ENCODE measurements at places on chromosomes 5 and 9.

DNA sequence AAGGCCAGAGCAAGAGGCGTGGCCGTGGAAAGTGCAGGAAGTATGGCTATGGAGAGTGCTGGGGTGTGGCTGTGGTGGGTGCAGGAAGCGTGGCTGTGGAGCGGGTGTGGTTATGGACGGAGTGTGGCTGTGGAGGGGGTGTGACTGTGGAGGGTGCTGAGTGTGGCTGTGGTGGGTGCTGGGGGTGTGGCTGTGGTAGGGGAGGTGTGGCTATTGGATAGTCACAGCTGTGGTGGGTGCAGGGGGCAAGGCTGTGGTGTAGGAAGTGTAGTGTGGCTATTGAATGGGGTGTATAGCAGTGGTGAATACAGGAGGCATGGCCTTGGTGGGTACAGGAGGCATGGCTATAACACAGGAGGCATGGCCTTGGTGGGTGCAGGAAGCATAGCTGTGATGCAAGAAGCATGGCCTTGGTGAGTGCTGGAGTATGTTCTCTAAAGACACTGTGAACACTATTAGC is 40.8 kb upstream of the SPATA31C2 start:
- DNase-seq, result no peak

- no peak for DNase-seq
Observed at GRCh38 chr5:179263391-179264052, 81.7 kb downstream of the ADAMTS2 start.

- DNase-seq, result no peak
Observed at GRCh38 chr9:7879551-7880245, 80.1 kb upstream of the DMAC1 start.

DNA sequence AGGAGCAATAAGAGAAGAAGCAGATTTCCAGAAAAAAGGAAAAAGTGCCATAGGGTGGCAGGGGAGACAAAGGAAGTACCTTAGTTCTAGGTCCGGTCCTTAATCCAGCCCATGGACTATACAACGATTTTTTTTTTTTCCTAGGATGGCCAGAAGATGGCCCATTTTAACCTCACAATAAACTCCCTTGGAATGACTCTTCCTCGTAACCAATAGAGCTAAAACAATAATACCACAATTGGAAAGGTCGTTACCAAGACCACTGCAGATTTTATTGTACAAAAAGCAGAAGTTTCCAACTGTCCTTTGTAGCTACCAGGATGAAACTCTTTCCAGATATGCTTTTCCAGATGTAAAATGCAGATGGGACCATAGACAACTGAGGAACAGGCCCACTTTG is 34.4 kb upstream of the SSBP2 start:
- DNase-seq, result no peak

- DNase-seq, result no peak
Observed at GRCh38 chr9:89079391-89079790, 88.1 kb downstream of the S1PR3 start.

DNA sequence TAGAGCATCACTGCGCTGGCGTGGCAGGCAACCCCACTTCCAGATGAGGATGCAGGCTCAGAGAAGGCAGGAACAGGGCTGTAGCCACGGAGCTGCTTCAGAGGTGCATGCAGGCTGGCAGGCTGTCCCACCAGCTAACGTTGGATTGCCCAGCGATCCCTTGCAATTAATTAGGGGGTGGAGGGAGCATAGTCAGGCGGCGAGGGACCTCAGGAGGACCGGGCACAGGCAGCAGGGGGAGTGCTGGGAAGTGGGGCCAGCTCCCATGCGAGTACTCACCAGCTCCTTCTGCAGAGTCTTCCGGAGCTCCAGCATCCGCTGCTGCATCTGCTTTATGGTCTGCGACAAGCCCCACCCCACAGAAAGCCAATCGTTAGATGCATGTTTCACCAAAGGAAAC is 20.3 kb downstream of the ARPC5L start:
- no peak for DNase-seq

GRCh38 chr5:1247811-1248210 is 22.6 kb downstream of the SLC6A18 start:
- DNase-seq, result no peak

- DNase-seq, result no peak
Observed at GRCh38 chr5:112986224-112986623, 9.6 kb downstream of the DCP2 start.

DNA sequence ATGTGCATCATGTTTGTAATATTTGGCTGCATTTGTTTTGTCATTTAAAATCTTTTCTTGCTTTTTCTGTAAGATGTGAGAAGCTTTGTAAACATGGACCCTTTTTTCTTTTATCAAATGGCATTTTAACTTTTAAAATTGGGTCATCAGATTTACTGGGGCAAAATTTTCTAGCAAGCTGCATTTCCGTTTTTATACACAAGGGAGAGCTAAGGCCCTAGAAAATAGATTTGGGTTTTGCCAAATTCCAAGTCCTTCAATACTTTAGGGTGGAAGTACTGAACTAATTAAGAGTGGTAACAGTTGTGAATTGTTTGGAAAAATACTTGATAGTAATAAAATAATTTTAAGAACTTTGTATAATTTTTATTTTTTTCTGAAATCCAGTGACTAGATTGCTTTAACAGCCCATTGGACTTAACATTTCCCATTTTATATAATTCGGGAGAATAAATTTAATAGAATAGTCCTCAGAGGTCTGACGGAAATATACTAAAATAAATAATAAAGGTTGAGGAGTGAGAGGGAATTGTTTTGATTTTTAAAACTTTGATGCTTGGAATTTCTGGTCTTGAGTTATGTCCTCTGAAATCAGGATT is 117.4 kb downstream of the SMARCA2 start:
- no peak for DNase-seq

DNA sequence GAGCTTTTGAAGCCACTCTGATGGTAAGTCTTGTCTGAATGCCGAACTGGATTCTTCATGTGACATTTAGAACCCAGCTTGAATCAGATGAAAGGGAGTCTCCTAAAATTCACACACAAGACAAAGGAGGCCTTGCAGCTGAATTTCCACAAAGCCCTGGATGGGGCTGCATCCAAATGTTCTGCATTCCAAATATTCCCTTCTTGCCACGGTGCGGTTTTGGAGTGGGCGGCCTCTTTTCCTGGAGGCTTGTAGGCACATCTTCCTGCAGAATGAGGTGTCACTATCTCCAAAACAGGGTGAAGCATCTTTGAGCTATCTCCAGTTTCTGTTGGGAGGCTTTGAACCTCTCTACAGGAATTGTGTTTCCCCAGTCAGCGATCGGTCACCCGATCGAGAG is 342.7 kb downstream of the ARHGEF28 start:
- DNase-seq, result no peak

- DNase-seq, result no peak
Observed at GRCh38 chr5:176350416-176350815, 11.1 kb downstream of the KIAA1191 start.

DNA sequence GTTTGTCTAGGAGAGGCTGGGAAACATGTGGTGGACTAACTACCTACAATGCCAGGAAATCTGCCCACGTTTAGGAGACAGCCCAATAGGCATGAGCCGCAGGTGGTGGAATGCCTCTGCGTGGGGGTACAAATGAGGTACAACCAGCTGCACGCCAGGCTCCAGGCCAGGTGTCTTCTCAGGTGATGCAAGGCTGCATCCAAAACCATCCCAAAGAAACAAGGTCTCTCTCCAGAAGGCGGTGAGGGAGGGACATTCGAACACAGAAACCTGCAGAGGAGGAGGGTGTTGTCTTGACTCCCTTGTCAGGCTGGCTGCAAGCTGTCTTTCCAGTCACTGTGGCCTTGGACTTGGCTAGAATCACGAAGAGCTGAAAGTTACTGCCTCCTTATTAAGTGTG is 11.6 kb downstream of the ANKH start:
- DNase-seq, result no peak

- DNase-seq, result no peak
Observed at GRCh38 chr5:110048491-110048890, 358.8 kb downstream of the MAN2A1 start.

GRCh38 chr5:25950681-25951080 is 1087.7 kb downstream of the CDH9 start:
- DNase-seq, result no peak

DNA sequence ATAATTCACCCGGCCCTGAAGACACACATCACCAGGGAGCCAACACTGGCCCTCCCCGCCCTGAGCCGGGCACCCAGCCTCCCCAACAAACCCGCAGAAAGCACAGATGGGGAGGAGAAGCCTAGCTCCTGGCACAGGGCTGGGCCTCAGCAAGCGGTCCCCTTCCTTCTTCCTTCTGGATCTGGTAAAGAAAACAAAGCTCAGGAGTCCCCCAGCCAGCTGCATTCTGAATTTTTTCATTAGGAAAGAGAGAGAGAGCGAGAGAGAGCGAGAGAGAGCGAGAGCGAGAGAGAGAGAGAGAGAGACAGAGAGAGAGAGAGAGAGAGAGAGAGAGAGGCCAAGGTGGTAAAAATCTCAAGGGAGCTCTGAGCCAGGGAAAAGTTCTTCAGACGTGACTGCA is 195.7 kb downstream of the CRB2 start:
- DNase-seq, result no peak

DNA sequence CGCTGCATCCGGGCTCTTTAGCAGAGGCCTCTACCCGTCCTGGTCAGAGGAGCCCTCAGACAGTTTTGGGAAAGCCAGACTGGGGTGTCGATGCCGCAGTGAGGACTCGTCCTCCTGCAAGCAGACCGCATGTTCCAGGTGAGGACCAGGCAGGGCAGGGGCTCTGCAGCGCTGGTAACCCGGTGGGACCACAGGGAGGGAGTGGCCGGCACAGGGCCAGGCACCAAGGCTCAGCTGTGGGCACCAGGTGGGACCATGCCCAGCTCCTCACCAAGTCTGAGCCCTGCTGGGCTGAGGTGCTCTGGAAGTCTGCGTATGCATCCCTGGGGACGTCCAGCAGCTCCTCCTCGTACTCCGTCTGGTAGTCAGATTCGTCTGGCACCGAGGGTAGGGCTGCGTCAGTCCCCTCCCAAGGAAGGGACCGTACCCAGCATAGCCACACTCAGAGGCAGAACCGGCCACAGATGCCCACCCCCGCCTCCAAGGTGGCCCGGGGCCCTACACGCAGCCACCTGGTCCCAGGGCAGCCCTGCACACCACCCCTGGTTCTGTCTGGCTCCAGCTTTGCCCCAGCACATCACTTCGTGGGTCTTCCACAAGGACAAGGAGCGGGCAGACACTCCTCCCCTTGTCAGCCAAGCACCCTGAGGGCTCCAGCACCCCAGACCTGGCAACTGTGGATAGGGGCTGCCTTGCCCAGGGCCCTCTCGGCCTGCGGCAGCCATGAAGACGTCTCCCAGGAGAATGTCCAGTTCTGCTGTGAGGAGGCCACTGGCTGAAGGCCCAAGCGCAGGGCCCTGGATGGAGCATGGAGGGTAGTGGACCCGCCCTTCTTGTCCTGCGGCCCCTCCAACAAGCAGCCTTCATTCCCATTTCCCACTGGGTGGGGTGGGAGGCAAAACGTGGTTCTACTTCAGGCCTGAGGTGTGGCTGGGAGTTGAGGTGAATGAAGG is 1.5 kb upstream of the NSMF start:
- no peak for DNase-seq

- no peak for DNase-seq
Observed at GRCh38 chr9:17219261-17219660, 84.4 kb downstream of the CNTLN start.

DNA sequence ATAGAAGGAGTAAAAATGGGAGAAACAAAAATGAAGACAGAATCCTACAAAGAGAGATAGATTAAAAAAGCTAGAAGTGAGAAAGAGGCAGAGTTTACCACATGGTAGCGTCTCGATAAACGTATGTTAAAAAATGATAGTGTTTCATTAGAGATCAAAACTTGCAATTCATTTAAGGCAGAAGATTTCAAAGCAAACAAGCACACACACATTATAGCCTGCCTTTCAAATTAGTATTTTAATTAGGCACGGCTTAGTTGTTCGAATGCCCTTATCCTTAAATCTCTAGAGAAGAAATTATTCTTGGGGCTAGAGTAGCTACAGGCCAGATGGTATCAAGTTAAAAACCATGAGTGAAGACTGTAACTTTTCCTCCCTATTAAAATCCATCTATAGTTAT is 6.0 kb downstream of the STOM start:
- no peak for DNase-seq

DNA sequence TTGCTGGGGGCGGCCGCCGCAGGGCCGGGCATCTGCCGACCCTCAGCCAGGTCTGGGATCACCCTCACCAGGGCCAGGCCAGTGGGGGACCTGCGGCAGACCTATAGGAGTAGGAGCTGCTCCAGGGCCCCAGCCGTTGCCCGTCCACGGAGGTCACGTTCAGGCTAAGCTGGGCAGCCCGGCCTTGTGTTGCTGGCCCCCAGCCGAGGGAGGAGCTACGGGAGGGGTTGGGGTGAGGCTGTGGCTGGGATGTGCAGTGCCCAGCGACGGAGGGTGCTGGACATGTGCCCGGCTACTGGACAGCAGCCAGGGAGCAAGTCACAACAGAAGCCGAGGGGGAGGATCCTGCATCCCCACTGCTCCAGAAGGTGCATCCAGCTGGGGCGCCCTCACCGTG is 39.6 kb upstream of the SLC6A19 start:
- DNase-seq, result peak; percentile 91

GRCh38 chr9:99003308-99003707 is 59.6 kb downstream of the COL15A1 start:
- DNase-seq, result no peak

DNA sequence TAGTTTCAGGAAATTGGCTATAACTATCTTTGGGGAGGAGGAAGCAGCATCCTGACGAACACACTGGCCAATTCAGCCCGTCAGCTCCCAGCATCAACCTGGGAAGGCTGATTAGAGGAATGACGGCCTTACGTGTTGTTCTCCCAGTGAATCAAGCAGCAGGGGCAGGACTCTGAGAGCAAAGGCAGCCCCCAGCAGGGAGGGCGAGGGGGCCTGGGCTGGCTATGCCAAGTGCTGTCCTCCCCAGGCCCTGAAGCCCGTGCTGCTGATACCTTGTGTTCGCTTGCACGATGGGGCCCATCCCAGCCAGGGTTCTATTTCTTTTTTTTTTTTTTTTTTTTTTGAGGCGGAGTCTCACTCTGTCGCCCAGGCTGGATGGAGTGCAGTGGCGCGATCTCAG is 254.1 kb downstream of the FSTL4 start:
- DNase-seq, result no peak

- DNase-seq, result no peak
Observed at GRCh38 chr9:135249711-135250110, 162.2 kb downstream of the OLFM1 start.

- no peak for DNase-seq
Observed at GRCh38 chr9:125142560-125143376, 560 bp downstream of the SCAI start.

GRCh38 chr5:3602785-3603502 is 7.3 kb downstream of the IRX1 start:
- no peak for DNase-seq

DNA sequence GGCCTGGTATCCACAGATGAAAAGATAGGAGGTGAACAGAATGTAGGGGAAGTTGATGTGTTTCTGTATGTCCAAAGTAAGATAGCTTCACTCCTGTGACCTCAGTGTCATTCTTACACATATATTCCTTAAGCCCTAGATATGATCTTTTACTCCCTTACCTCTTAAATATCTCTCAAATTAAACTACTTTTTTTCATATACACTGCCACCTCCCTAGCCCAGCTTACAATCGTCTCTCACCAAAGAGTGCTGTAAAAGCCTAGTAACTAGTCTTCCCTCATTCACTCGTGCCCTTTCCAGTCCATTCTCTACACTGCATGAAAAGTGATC is 5.3 kb downstream of the DNAI1 start:
- DNase-seq, result no peak
